ENCODE measurements at places on chromosomes 2 and 18. TPM values are rescaled to one million over a fixed set of nuclear protein-coding genes. Genes with fewer than 3 reads are reported as not detected.
A peak's percentile ranks its signal among the peaks of the same experiment; 100 is the strongest.

GRCh38 chr2:239230318-239231052, 170.3 kb downstream of the HDAC4 start:
- no peak for DNase-seq

GRCh38 chr2:8615252-8615575, 66.6 kb upstream of the ID2 start:
- DNase-seq: no peak

DNA sequence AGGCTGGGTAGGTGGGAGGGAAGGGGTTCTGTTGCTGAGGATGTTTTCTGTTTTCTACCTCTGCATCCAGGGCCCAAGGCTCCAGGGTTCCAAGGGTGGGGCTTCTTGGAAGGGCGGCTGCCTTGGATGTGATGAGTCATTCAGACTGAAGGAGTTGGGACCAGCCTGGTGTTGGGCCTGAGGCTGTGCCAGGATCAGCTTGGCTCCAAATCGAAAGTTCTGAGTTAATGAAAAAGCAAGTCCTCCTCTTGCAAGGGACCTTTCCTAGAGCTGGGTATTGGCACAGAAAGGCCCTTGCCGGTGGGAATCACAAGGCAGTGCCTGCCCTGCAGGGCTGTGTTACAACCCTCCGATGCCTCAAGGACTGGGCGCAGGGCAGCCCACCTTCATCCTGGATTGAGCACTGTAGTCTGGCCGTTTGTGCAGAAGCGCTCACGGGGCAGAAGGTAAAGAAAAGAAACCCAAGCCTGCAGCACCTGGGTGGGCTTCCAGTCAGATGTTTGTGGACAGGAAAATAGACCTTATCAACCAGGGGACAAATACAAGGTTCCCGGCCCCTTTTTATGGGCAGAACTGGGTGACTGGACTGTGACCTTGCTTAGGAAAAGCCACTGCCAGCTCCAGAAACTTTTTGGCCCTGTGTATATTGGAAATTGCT, 52.5 kb upstream of the MCFD2 start:
- peak; percentile 84 for DNase-seq

DNA sequence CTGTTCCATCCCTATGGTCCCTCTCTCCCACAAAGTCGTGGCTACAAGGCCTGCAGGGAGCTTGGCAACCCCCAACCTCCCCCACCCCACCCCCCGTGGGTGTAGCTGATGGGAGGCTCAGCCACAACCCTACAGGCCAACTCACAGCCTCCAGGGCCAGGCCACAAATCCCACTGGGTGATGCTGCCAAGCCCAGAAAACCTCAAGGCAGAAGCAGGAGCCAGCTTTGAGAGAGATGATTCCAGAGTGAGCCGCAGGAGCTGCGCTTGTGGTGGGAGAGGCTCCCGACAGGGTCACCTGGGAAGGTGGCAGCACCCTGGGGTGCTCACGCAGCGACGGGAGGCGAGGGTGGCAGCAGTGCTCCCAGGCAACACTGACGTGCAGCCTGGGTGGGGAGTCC, 44.8 kb downstream of the ADCY3 start:
- peak; percentile 43 for DNase-seq

GRCh38 chr2:2892378-2892777, 485.2 kb downstream of the EIPR1 start:
- DNase-seq: no peak

- peak; percentile 54 for DNase-seq
These were observed 2.2 kb downstream of the TGIF1 start for GRCh38 chr18:3451989-3452749.

- no peak for DNase-seq
These were observed 50.1 kb downstream of the HS1BP3 start for GRCh38 chr2:20600756-20601325.

GRCh38 chr2:54084600-54084999, 30.8 kb upstream of the ACYP2 start:
- DNase-seq: peak; percentile 37

DNA sequence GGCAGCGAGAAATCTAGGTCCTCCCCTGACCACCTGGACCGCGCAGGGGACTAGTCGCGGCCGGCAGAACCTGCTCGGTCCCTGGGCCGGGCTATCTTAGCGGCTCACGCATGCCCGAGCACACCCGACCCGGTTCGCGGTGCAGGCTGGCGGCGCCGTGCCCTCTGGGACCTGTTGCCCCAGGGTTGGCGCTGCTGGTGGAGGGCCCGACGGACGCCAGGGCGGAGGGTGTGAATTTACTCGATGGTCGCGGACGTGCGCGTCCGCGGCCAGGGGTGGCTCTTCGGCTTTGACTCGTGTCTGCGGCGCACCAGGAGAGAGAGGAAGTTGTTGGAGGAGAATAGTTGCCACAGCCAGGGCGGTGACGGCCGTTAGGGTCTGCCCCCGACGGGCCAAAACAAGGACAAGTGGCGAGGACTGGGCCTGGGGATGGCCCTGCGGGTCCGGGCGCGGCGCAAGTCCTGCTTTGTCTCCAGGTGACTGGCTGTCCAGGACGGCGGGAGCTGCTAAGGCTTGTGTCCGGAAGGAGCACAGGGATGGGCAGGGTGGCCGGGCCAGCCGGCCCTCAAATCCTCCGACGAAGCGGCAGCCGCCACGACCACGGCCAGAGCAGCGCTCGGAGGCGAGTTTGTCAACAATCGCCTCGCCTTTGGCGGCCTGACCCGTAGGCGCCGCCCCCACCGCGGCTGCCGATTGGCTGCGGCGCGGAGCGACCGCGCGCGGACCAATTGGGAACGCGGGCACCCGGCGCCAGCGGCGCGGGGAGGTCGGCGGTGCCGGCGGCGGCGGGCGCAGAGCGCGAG, 1.3 kb downstream of the BCL2L11 start:
- DNase-seq: peak; percentile 82

DNA sequence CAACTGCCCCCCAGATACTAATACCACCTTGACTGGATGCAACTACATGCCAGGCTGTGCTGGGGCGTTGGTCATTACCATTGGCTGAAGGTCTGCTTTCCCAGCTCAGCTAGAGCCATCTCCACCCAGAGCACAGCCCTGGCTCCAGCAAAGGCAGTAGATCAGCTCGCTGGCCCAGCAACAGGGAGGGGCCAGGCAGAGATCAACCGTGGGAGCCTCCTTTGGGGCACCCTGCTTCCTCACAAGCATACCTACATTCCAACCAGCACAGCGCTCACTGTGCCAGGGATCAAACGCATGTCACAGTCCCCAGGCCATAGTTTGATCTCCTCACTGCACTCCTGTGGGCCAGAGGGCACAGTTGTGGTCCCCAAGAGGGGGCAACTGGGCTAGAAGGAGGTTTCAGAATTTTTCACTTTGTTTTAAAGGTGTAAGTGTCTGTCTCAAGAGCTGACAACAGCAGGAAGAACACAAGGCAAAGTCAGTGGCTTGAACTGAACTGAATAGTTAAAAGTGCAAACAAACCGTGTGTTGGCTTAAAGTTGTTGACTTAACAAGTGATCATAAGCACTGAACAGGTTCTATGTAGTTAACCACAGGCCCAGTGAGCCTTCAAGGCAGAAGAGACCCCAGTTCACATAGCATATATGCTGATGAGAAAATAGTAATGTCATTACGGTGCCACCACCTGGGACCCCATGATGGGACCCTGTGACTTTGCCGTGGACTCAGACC, 70.1 kb upstream of the BZW1 start:
- no peak for DNase-seq

DNA sequence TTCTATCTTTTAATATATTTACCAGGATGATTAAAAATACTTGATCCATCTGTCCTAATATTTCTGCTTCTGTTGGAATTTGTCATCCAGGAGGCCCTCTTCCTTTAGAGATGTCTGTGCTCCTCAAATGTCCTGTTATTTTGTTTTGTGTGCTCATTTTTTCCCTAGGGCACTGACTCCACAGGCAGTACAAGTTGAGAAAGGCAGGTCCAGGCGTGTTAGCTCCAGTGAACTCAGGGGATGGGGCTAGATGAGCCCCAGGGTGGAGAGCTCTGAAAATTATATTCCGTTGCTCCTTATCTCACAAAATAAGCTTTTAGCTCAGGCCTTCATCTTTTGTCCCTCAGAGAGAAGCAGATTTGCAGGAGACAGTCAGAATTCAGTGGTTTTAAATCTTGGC, 105.7 kb downstream of the SLC4A3 start:
- no peak for DNase-seq

DNA sequence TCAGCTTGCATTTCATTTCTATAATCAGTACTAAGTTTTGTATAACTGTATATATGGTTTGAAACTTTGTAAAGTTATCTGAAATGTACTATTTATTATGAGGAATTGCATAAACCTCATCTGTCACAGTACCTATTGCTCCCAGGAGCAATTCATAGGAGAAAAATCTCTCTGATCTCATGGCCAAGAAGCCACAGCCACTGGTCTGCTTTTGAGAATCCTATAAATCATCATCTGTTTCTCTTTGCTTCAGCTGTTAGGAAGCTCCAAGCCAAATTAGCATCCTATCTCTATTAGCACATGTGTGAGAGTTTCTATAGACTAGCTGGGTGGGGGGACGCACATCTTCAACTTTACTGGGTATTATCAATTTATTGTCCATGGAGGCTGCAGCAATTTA, 210.3 kb downstream of the CYP26B1 start:
- DNase-seq: peak; percentile 61

GRCh38 chr2:207289295-207290018, 123.7 kb upstream of the KLF7 start:
- no peak for DNase-seq

- DNase-seq: peak; percentile 92
These were observed 858 bp downstream of the TP53I3 start for GRCh38 chr2:24083567-24084385.

DNA sequence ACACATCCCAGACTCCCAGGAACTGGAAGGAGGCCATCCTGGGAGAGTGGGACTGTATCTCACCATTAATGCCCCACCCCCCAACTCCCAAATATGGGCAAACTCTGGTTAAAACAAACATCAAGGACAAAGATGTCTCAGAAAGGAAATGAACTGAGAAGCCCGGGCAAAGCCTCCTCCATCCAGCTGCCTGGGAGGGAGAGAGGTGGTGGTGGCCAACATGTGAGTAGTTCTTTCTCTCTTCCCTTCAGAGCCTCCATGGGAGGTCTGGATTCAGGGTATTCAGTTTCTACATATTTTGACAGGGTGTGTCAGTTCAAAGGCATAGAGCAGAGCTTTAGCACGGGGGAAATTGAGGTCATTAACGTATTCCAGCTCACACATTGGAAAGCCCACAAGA, 57.5 kb downstream of the CXCR4 start:
- DNase-seq: no peak

DNA sequence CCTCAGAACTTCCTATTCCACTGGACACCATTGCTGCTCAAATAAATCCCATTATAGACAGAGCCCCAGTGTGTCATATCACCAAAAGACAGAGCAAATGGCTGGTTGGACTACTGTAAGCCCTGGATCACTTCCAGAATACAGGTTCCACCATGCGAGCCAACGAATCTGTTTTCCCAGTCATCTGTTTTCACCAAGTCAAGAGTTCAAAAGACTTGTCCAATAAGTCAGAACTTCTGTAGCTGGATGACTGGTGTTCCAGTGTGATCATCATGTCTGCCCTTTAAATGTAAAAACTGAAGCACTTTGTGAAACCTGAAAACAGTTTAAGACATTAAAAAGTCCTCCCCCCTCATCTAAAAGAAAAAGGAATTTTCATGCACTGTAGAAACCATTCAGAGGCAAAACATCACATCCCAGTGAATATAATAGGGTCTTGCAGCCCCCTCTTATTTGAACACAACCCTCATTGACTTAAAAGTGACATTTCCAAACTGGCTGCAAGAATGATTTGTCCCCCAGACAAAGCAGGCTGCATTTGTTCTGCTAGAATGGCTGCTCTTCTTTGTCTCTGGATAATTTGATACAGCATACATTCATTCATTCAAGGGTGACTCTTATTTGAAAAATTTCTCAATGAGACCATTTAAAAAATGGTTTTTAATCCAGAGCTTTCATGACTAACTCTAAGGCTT, 64.6 kb upstream of the TANC1 start:
- DNase-seq: no peak

DNA sequence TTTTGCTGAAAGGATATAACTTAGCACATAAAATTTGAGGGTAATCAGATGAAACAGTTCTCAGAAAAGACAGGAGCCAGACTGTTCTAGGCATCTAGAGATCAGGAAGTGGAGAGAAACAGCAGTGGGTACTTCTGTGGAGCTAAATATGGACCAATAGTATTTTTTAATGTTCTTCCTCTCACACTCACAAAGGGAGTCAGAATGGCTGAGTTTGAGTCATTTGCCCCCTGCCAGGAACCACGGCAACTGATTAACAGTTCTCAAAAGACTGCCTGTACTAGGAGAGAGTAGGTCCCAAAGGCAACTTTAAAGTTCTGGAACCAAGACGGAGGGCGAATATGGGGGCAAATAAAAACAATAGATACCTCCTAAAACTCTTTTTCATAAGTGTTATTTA, 107.5 kb downstream of the GULP1 start:
- peak; percentile 68 for DNase-seq

- no peak for DNase-seq
These were observed 91.2 kb upstream of the CCDC195 start for GRCh38 chr2:224807153-224807964.

DNA sequence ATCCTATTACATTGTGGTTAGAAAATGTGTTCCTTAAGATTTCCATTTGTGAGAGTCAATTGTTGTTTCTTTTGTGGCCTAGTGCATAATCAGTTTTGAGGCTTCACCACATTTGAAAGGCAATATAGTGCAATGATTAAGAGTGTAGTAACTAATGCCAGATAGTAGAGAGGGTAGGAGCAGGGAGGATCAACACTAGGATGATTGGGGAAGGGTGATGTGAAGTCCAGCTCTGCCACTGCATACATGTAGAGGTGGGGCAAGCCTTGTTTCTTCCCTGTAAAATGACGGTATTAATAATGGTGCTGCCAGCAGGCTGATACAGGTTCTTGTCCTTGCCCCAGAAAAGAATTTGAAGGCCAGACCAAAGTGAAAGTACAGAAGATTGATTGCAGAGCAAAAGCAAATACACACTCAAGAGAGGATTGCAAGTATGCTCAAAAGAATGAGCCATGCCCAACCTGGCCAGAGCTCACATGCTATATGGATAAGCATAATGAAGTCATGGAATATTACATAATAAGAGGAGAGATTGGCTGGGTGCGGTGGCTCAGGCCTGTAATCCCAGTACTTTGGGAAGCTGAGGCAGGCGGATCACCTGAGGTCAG, 8.0 kb downstream of the SP100 start:
- peak; percentile 60 for DNase-seq

GRCh38 chr2:143936848-143937722, 582.8 kb downstream of the ZEB2 start:
- DNase-seq: peak; percentile 54

DNA sequence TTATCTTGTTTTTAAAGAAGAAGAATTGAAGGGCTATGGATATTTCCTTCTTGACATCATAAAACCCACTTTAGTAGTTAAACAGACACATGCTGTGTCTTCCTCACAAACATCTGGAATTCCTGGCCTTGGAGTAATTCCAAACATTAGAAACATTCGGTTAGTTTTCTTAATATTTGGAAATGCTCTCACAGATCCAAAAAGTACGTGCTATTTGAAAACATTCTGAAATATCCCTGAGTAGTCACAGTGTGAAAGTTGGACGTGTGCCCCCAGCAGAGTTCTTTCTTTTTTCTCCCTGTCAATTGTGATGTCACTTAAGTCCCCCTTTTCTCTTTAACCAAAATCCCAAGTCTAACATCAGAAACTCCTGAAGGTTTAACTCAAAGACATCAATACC, 91.3 kb downstream of the ANTXR1 start:
- DNase-seq: no peak

The EPC2 gene
- 13.8 TPM for total RNA-seq

The PCARE gene
- not detected for total RNA-seq

The MREG gene
- 3.6 TPM for total RNA-seq

The GPR45 gene
- not detected for total RNA-seq

The GFPT1 gene
- total RNA-seq: 31.0 TPM

The PTPRM gene
- 28.1 TPM for total RNA-seq

The HMSD gene
- total RNA-seq: not detected

The G6PC2 gene
- not detected for total RNA-seq

The TTC21B gene
- 18.8 TPM for total RNA-seq

The WDR54 gene
- total RNA-seq: 55.8 TPM

The BARD1 gene
- 23.5 TPM for total RNA-seq

The GAREM1 gene
- 3.8 TPM for total RNA-seq
